ENCODE measurements at places on chromosomes 3 and 15. TPM values are rescaled to one million over a fixed set of nuclear protein-coding genes. Genes with fewer than 3 reads are reported as not detected.

IL5RA gene
- 0.18 TPM for total RNA-seq

NAALADL2 gene
- not detected for total RNA-seq

AGBL1 gene
- total RNA-seq: 0.14 TPM

LAMB2 gene
- total RNA-seq: 0.34 TPM

GP5 gene
- total RNA-seq: 0.23 TPM

NR2E3 gene
- not detected for total RNA-seq

CLRN1 gene
- total RNA-seq: not detected

WNT5A gene
- total RNA-seq: 0.05 TPM

CCR3 gene
- total RNA-seq: not detected

SLC2A2 gene
- total RNA-seq: not detected

CELF6 gene
- total RNA-seq: 0.16 TPM

LRRC31 gene
- 0.07 TPM for total RNA-seq

ULK4 gene
- 7.5 TPM for total RNA-seq

LRRC49 gene
- total RNA-seq: not detected

GP9 gene
- not detected for total RNA-seq

C3orf33 gene
- 1.7 TPM for total RNA-seq

P2RY14 gene
- total RNA-seq: 0.18 TPM

PPM1L gene
- 2.6 TPM for total RNA-seq

C3orf80 gene
- total RNA-seq: 0.25 TPM

CCDC54 gene
- total RNA-seq: not detected

LRTM1 gene
- total RNA-seq: not detected

FAM43A gene
- total RNA-seq: 6.9 TPM

SLC28A1 gene
- total RNA-seq: not detected

SYNM gene
- 0.55 TPM for total RNA-seq

SAMMSON gene
- total RNA-seq: not detected

Data from activated T-helper 2 cell treated with anti-CD3 and anti-CD28 coated beads, Interferon-gamma antibody, Interleukin-2, Interleukin-4, amounts not matched to agents 10 μg/mL and 5 μg/mL and 100 μg/mL, durations not matched to agents 14 hours and 24 hours and 36 hours (primary cell).